ENCODE measurements at places on chromosomes 3 and 15.

DNA sequence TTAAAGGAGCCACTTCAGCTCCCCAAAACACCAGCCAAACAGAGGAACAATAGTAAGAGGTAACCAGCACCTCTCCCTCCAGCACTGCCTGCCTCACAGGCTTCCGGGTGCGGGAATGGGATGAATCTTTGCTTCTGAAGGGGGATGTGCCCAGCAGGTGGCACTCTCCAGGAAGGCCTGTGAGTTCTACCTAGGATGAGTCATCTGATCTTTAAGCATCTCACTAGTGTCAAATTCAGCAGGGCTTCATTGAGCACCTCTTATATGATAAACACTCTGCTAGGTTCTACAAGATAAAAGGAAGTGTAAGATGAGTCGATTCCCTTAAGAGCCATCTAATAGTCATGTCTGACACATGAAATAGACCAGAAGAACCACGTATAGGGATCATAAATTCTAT, 237.4 kb upstream of the UMPS start:
- DNase-seq = no peak

DNA sequence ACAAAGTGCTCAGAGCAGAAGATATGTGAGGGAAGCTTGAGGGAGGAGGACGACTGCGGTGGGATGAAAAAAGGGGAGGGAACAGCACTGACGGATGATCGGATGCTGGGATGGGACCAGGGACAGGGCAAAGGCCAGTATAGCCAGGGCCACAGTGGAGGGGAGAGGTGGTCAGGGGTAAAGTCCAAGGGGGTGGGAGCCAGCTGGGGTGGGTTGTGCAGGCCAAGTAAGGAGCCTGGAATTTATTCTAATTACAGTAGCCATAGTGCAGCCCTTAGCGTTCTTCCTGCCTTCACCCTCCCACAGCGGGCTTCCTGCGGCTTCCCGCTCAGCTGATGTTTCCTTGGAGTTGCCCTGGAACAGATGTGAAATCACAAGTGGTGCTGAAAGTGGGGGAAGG, 7.6 kb upstream of the APEH start:
- DNase-seq = no peak

- DNase-seq = no peak
Measured at GRCh38 chr3:72542781-72543180, 305.5 kb downstream of the SHQ1 start.

- DNase-seq = no peak
Measured at GRCh38 chr3:173403376-173403775, 5.8 kb downstream of the NLGN1 start.

- DNase-seq = no peak
Measured at GRCh38 chr15:79721256-79721655, 175.6 kb downstream of the MTHFS start.

- no peak for DNase-seq
Measured at GRCh38 chr3:64187065-64187959, 38.0 kb downstream of the PRICKLE2 start.

GRCh38 chr3:174191380-174191779, 667.8 kb upstream of the NAALADL2 start:
- DNase-seq = no peak

DNA sequence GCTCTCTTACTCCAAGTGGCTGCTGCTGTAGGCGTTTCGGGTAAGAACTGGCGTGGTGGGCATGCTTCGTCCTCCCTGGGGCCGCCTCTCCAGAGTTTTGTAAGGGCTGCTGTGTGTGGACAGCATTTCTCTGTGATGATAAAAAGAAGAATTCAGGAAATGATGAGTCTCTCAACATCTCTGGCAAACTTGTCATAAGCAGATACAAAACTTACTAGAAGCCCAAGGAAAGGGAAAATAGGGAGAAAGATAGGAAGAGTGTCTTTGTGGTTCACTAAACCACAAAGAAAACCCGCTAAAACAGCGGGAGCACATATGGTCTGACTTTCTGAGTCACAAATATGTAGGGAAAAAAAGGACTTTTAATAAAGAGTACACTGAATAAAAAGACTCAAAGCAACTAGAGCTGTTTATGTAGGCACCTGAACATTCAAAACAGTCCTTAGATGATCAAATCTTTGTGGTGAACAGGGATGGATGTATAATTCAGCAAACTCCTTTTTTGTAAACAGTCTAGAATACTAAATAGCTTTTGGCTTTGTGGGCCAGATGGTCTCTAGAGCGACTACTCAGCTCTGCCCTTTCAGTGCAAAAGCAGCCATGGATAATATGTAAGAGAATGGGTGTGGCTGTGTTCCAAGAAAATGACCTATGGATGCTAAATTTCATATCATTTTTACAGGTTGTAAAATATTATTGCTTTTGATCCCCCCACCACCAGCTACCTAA, 60.4 kb upstream of the LMOD3 start:
- no peak for DNase-seq

DNA sequence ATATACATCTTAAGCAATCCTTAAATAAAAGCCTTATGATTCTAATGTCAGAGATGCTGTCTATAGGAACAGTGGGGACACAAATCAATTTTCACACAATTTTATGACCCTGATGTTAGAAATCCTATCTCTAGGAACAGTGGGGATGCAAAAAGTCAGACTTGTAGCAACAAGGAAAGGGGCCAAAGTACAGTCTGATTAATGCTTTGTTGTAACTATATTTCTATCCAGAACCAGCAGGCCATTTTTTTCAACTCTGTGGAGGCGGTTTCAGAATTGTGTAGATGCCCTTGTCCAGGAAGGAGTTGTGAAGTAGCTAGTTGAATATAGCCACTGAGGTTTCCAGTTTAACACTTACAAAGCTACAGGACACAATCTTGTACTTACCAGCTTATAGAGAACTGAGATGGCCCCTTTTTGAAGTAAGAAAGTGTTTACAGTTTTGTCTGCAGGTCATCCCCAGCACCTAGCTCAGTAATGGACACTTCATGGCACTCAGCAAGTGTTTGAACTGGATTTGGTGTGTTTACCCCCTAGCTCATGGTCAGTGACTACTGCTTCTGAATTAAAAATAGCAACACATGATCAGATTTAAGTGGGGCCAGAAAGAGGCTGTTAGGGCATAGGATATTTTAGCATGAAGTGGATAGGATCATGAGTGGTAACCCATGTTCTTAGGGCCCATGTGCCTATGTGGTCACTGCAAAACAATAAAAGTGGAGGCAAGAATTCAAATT, 54.3 kb downstream of the RAB7A start:
- DNase-seq = no peak

GRCh38 chr3:69770219-69770618, 31.0 kb downstream of the MITF start:
- no peak for DNase-seq

GRCh38 chr3:118977671-118978392, 56.8 kb downstream of the IGSF11 start:
- no peak for DNase-seq

GRCh38 chr3:151559736-151560135, 98.9 kb upstream of the IGSF10 start:
- DNase-seq = no peak

DNA sequence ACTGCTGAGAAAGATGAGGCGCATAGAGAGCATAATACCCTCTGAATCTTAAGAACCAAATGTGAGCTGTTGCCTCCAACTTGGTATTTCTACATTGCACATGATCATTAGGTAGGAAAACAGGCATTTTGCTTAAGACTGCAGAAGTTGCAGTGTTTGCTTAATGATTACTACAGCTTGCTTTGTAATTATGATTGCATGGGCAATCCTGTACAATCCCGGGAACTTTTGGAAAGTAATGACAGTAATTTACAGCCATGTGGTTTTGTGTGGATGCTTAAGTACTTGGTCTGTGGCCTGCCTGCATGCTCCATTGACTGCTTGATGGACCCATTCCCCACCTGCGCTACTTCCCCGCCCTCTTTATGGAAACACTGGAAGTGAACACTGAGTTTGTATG, 301.1 kb downstream of the DIPK2A start:
- DNase-seq = peak; percentile 32

DNA sequence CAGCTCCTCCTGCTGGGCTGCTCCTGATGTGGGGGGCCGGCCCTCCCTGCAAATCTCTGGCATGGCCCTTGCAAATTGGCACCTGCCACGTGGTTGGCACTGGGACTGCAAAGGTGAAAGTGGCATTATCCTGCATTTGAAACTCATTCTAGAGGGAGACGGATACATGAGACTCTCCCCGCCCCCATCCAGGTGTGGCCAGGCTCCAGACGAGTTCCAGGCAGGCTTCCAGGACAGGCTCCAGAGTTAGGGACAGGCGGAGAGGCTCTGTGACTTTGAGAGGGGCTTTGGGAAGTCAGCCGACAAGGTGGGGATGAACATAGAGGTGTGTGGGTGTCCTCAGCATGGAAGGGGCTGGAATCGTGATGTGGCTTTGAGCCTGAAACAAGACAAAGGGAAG, 178.5 kb downstream of the APBA2 start:
- DNase-seq = no peak

DNA sequence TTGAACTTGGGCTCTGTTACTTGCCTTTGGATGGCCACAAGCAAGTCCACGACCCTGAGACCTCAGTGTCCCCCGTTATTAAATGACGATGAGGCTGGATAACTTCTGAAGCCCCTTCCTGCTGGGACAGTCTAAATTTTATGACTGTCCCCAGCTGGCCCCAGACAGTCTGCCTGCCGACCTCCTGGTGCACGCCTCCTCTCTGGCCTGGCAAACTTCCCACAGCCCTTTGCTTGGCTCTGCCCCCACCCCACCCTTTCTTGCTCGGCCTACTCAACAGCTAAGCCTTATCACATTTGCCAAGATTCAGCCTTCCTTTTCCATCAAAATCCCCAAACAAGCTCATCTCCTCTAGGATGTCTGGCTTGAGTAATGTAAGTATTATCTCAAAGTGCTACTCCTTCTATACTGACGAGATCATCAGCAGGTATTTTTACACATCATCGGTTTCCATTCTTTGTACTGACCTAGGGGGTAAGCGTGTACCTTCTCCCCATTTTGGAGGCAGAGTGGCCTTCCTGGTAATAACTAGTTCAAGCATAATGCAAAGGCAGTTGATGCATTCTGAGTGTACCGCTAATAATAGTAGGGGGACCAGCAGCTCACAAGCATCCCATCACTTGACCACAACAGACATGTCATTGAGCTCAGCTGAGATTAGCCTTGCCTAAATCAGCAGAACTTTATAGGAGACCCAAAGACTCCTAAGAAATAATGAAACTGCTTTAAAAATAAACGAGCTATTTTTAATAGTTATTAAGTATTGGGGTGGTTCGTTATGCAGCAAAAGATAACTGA, 120.8 kb upstream of the HACD2 start:
- no peak for DNase-seq

DNA sequence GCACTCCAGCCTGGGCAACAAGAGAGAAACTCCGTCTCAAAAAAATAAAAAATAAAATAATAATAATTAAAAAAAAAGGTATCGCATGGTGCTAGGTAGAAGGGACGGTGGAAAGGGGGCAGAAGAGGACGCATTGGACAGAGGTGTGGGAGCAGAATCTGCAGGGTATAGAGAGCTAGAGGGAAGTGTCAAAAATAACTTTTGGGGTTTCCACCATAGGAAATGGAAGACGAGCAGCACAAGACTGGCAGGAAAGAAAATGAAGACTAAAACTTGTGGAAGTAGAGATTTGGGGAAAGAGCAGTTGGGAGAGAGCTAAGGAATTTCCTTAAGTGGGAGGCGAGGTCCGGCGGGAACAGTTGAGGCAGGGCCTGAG, 585 bp upstream of the MKRN2 start:
- DNase-seq = no peak

DNA sequence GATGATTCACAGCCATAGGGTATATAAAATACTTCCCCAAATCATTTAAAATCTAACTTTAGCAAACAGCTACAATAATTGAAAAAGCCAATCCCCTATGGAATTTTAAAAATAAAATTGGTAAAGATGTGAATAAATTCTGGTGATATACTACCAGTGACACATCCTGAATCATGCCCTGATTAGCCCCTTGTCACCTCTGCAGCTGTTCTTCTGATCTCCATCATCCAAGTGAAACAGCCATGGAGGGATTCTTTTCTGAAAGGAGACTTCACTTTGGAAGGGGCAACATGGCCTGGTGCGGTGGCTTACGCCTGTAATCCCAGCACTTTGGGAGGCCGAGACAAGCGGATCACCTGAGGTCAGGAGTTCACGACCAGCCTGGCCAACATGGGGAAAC, 115.6 kb upstream of the MLF1 start:
- no peak for DNase-seq

DNA sequence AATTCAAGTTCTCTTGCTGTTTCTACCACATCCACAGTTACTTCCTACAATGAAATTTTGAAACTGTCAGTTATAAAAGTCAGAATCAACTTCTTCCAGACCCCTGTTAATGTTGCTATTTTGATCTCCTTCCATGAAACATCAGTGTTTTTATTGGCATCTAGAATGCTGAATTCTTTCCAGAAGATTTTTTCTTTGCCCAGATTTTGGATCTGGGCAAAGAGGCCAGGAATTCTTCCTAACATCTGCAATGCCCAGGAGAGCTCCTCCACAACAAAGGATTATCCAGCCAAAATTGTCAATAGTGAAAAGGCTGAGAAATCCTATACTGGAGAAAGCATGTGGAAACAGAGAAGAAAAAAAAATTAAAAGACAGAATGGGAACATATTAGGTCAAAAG, 75.5 kb downstream of the SERPINI1 start:
- DNase-seq = no peak

DNA sequence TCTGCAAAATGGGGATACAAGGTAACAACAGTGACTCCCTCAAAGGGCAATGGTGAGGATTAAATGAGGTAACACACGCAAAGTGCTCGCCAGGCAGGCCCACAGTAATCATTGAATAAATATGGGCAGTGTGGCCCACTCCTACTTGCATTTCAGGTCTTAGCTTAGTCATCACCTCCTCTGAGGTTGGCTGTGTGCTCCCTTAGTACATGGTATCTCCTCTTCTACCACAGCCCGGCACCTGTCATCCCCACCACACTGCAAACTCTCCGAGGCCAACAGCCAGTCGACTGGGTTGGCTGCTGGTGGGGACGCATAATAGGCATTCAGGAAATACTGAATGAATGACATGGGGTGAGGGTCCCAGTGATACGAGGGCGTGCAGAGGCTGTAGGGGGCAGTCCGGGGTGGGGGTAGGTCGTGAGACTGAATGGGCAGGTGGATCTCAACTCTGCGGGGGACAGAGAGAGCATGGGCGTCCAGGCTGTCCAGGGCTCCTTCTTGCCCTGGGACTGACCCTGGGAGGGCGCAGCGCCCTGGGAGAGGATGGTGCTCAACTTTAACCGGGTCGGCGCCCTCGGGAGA, 375 bp upstream of the MYZAP start:
- DNase-seq = no peak

- peak; percentile 21 for DNase-seq
Measured at GRCh38 chr3:100496711-100497261, 4.4 kb downstream of the TMEM45A start.

DNA sequence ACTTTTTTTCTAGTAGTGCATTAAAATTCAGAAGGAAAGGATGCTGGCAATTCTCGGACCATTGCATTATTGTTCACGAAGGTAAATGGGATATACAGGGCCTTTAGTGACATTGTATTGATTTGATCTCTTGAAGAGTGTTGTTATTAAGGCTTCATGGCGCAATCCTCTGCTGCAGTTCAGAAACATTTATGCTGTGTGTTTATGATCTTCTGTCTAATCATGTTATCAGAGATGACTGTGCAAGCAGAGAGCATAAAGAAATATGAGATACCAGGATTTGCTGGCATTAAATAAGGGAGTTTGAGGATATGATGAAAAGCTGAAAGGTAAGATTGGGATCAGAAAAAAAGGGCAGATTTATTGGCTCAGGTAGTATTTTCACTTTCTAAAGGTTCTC, 180.6 kb downstream of the EPHA6 start:
- no peak for DNase-seq
